Subcutaneous preadipocyte (primary cell): ENCODE measurements at places on chromosomes 6 and 20. TPM values are rescaled to one million over a fixed set of nuclear protein-coding genes. Genes with fewer than 3 reads are reported as not detected.

CCN6 gene
- total RNA-seq, result not detected in 2 replicates

CTCFL gene
- total RNA-seq, result not detected in 2 replicates

DEFB132 gene
- not detected in 2 replicates for total RNA-seq

FAM209B gene
- not detected in 2 replicates for total RNA-seq

PGC gene
- not detected in 2 replicates for total RNA-seq

CPNE5 gene
- total RNA-seq, result not detected in 2 replicates

SLC22A3 gene
- total RNA-seq, result 0.37 and 0.59 TPM in 2 replicates

SAMD10 gene
- total RNA-seq, result 0.37 and 1.8 TPM in 2 replicates
